ENCODE measurements at places on chromosomes 2 and 18.

DNA sequence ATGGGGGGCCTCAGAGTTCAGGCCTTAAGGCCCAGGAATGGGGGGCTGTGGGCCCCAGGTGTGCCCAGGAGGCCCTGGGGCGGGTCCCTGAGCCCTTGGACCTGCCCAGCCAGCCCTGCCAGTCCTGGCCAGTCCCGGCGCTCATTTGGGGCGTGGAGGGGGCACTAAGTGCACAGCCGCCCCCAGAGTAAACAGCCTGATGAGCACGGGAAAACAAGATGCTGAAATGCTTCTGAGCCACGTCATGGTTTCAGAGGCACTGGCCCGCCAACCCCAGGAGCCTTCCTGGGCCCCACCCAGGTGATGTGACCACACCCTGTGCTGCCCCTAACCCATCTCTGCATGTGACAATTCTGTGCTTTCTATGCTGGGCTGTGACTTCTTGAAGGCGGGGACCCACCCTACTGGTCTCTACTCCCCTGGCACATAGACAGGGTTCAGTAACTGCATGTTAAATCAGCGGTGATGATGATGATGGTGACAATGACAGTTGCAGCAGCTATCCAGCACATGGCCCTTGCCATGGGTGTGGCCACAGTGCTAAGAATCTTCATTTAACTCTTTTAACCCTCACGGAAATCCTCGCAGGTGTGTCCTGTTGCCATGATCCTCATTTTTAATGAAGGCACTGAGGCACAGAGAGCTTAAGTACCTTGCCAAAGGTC lies 28.1 kb upstream of the ASPRV1 start:
- DNase-seq: no peak

- DNase-seq: no peak
Observed at GRCh38 chr18:50898919-50899318, 20.0 kb downstream of the ME2 start.

DNA sequence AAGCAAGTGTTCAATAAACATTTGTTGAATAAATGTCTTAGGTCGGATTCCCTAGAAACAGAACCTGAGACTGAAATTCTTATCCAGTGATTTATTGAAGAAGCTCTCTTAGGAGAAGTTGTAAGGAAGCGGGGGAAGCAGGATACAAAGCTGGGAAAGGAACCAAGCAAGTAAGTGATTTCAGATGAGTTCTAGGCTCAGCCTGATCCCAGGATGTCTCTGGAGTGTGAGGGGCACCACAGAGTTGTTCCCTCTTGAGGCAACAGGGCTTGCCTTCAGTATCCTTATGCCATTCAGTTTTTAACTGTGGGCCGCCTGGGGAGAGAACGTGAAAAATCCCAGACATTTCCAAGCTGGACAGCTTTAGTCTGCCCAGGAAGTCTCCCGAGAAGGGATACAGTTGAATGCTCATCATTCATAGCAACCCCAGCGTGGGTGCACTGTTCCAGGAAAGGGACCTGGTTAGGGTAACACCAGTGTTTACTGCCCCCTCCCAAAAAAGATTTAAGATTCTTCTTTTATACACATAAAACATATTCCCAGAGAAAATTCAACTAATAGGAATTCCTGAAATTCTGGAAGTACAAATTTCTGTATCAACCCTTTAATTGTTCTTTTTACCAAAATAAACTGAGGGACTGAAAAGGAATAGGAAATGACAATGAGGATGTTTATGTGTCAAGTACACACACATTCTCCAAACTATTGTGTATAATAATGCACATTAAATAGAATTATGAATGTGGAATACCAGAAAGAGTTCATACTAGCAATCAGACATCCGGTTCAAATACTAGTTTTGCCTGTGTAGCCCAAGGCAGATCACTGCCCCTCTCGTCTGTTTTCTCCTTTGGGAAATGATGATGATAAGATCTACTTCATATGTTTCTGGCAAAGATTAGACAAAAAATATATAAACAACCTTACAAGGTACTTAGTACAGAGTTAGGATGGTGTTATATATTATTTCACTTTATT lies 592.1 kb upstream of the CDH2 start:
- no peak for DNase-seq

DNA sequence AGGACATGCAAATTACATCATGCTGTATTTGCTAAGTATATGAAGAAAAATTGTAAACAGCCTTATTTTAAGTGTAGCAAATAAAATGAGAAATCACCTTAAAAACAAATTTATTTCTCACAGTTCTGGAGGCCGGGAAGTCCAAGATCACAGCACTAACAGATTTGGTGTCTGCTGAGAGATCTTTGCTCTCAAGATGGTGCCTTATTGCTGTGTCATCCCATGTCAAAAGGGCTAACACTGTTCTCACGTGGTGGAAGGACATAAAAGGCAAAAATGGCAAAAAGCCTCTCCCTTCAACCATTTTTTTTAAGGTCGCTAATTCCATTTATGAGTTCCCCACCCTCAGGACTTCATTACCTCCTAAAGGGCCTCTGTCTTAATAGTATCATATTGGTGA lies 12.1 kb downstream of the XRCC5 start:
- DNase-seq: no peak

- DNase-seq: no peak
Observed at GRCh38 chr2:219419331-219420197, 1.4 kb downstream of the DES start.

DNA sequence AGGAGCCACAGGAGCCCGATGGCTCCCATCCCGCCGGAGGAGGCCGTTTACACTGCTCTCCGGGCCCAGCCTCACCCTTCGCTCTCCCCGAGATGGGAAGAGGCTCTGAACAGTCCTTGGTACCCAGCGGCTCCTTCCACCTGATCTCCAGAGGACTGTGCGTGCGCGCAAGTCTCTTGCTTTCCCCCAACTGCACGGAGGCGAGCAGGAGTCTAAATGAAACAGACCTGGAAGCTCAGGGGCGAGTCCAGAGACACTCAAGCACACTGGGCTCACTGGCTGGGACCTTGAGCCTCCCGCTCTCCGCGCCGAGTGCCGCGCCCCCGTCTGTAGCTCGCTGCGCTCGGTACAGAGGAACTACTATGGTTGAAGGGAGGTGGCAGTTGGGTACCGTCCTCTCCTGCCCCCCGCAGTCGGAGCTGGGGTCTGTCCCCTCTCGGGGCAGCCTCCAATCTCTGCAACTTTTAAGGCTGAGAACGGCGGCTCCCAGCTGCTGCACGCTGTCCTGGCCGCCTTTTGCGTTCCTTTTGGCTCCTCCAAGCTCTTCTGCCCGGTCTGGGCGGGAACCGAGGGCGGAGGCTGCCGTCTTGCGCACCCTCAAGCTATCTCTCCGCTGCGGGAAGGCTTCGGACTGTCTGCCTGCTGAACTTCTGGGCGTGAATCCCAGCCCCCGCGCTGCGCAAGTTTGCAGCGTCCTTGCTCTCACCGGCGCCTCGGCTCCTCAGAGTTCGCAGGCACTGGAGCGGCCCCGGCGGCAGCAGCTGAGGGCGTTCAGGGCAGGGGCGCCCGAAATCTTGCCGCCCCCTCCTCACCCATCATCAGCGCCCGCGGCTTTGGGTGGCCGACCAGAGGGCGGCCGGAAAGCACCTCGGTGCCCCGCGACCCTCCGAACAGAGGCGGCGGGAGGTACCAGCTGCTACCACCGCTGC lies 491 bp downstream of the ALK start:
- DNase-seq: no peak

DNA sequence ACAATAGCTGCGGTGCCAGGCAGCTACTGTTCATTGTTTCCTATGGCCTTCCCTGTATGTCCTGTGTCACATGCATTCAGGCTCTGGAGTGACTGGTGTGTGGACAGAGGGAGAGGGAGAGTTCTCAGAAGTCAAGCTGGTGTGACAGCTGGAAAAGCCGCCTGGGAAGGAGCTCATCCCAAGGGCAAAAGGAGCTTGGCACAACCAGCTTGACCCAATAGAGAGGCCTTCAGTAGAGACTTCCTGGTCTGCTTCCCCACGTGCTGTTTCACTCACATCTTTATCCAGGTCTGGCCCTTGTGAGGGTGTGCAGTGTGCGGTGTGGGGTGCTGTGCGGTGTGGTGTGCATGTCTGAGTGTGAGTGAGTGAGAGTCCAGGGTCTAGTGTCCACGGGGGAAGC lies 11.1 kb upstream of the NT5DC4 start:
- DNase-seq: no peak

GRCh38 chr2:106572541-106573450 lies 85.6 kb downstream of the CD8B2 start:
- no peak for DNase-seq

DNA sequence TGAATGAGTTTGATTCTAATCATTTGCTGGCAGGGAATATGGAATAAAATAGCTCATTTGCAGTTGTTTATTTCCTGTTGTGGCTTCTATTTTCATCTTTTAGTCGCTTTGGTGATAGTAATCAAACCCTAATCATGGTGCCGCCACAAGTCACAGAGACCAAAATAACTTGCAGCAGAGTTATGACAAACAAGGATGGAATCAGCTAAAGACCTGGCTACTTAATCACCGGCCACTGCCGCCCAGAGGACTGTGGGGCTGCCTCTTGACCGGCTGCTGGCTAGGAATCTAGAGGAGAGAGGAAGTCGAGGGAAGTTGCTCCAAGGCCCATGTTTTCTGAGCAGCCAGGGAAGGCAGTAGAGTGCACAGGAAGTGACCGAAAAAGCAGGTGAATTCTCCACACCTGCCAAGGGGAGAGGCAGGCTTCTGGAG lies 5.1 kb upstream of the SMAD7 start:
- DNase-seq: no peak

DNA sequence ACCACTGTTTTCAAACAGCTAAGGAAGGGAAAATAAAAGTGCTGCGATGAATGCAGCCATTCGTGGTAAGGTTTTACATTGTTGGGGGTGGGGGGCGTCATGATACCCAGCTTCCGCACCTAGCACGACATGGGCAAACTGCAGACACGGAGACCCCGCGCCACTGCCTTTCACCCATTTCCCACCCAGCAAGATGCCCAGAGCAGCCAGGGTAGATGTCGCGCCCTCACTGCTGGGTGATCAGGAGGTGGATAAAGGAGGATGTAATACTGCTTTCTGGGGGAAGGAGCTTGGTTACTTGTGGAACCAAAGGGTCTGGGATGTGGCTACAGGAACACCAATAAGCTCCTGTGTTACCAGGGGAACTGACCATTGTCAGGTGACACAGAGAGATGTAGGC lies 138.4 kb downstream of the ZNF516 start:
- no peak for DNase-seq

- DNase-seq: no peak
Observed at GRCh38 chr2:105773568-105773967, 28.9 kb downstream of the NCK2 start.
